ENCODE measurements at places on chromosomes 11 and 22.
A peak's percentile ranks its signal among the peaks of the same experiment; 100 is the strongest.

DNA sequence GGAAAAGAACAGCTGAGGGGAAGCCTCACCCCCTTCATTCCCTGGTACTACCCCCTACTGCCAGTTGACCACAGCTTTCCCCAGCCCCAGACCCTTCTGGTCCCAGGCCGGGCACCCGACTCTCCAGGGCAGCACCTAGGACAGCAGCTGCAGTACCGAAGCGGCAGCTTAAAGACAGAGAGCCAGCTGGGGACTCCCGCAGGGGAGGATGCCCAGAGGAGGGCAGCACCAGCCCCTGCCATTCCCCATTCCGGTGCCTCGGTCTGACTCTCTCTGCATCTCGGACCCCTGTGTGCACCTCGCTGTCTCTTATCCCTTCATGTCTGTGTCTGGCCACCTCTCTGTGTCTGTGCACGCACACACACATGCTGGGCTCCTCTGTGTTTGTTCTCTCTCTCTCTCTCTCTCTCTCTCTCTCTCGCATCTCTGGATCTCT, 9.4 kb downstream of the IGSF9B start:
- DNase-seq, result no peak

DNA sequence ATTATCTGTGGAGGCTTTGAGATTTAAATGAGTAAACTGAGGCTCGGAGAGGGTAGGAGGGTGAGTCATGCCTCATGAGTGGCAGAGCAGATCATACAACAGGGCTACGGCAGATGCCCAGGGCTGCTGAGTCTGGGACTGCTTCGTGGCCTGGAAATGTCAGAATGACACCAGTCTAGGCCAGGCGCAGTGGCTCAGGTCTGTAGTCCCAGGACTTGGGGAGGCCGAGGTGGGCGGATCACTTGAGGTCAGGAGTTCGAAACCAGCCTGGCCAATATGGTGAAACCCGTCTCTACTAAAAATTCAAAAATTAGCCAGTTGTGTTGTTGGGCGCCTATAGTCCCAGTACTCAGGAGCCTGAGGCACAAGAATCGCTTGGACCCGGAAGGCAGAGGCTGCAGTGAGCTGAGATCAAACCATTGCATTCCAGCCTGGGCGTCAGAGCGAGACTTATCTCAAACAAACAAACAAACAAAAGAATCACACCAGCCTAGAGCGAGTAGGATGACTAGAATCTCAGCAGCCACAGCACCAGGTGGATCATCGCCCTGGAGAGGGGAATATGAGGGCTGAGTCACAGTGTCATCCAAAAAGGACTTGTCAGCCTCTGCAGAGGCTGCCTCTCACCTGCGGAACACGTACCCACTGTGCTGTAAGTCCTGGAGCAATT, 48.6 kb upstream of the ADA2 start:
- DNase-seq, result no peak

- DNase-seq, result no peak
Observed at GRCh38 chr11:119147604-119148333, 1.1 kb upstream of the ABCG4 start.

GRCh38 chr11:2789331-2789730, 89.5 kb upstream of the KCNQ1OT1 start:
- no peak for DNase-seq

GRCh38 chr11:46272816-46273427, 4.5 kb upstream of the CREB3L1 start:
- DNase-seq, result no peak

DNA sequence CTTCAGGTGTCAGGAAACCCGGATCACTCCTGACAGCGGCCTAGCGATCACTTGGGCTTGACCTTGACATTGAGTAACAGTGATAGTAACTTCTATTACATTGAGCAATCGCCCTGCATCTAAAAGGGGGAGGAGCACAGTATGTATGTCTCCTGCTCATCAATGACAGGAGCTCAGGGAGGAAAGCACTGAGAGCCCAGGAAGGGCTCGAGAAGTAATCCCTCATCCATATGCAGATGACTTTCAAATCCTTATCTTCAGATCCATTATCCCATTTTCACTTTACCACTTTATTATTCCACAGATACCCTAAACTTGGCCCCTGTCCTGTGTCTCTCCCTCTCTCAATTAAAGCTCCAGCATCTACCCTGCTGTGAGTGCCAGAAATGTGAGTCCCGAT, 47.8 kb downstream of the ABTB2 start:
- DNase-seq, result no peak

DNA sequence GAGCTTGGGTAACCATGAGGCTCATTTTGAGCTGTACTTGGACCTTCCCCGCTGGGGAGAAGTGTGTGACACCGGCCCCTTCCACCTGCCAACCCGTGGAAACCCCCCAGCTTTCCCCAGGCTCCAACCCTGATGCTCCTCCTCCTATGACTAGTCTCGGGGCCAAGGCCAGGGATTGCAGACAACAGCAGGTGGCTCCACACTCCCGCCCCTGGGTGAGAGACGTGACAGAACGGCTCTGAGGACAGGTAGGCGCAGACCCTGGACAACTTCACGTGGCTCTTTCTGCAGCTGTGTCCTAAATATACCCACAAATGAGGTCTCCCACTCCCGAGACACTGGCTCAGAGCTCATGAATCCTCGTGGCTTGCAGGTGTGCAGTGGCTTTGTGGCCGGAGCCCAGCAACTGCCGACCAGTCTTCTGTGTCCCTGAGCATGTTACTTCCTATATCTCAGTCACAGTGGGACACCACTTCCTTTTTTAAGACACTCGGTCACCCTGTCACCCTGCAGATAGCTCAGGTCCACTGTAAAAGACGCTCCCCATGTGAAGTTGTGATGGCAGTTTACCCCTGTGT, 55.2 kb downstream of the NECTIN1 start:
- no peak for DNase-seq

DNA sequence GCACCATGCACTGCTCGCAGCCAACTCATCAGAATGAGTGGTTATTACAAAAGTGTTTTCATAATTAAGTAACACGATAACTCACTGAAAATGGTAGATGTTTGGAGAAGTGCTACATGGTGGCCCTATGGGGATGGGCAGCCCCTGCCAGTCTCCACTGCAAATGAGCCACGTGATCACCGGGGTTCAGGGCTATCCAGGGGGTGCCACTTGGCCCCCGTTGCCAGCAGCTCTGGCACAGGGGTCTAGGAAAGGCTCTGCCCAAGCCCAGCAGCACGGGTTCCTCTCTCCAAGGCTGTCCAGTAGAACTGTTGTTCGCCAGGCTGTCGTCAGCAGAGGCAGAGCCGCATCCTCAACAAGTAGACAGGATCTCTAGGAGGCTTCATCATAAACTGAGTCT, 382.1 kb upstream of the B3GAT1 start:
- DNase-seq, result no peak

- DNase-seq, result no peak
Observed at GRCh38 chr11:74533421-74533820, 39.9 kb upstream of the LIPT2 start.

DNA sequence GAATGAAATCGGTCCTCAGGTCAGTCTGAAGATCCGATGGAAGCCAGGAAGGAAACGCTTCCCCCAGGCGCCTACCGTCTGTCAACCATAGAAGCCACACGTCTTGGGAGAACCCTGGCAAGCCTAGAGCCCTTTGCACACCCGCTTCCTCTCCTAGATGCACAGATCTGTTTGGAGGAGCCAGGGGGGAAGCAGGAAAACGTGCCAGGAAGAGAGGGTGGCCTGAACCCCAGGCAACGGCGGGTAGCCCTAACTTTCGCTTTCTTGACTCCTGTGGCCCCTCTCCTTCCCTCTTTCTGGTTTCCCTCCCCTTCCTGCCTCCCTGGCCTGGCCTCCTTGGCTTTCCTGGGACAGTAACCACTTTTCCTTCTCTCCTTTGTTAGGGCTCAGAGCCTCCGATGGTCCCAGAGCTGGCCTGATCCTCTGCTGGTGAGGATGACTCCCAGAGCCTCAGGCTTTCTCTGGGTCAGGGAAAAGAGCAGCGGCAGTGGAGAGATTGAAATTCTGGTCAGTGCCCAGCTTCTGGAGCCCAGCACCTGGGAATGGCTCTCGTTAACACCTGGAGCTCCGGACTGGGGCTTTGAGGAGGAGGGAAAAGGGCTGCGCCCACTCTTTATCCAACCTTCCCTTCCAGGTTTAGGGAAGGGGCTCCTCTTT, 2.1 kb downstream of the FXYD6 start:
- no peak for DNase-seq

- no peak for DNase-seq
Observed at GRCh38 chr11:64809781-64810241, 540 bp downstream of the MEN1 start.

DNA sequence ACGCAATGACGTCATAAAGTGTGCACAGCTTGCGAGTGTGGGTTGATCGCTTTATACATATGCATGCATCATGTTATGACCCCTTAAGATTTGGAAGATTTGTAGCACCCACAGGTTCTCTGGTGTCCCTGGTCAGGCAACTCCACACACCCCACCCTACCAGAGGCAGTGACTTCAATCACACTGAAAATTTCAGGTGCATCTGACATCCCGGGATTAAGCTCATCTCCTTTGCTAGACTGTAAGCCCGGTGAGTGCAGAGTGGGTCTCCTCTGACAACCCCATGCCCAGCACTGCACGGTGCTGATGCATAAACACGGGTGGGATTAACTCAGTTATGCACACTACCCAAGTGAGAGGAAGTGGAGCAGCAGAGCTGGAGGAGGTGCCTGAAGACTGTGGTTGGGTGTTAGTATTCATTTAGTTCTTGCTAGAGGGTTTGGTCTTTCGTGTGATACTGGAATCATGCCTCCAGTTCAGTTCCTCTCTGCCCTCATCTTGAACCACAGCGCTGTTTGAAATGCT, 6.5 kb downstream of the ARSA start:
- DNase-seq, result peak; percentile 21

GRCh38 chr11:116832350-116833290, 2.9 kb downstream of the APOC3 start:
- DNase-seq, result no peak

- DNase-seq, result no peak
Observed at GRCh38 chr11:65057526-65057925, 827 bp downstream of the NAALADL1 start.

- DNase-seq, result no peak
Observed at GRCh38 chr11:122459064-122459463, 196.5 kb upstream of the UBASH3B start.

DNA sequence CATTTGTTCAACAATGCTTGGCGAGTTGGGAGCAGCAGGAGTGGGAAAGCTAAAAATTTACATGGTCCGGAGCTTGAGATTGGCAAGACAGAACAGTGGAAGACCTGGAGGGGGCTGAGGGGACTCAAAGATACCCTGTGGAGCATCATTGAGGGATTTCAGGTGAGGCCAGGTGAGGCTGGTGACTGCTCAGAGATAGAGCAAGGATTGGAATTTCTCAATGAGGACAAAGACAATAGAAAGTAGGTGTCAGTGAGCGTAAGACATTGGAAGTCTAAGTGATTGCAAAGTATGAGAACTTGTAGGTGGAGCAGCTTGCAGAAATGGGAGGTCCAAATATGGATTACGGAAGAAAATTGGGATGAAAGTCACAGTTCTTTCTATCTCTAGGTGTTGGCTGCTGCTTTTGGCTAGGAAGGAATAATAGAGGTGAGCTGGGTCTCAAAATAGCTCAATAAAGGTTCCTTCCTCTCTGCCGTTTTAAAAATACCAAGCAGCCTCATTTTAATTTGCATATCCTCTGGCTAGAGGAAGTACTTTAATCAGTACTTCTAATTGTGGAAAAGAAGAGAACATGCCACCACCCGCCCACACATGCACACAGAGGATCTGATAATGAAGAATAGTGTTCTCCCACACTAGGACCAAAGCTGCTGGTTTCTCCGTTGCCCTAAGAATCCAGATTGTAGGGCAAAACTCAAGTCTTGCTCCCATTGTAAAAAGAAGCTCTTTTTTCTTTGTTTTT, 41.8 kb upstream of the SORL1-AS1 start:
- peak; percentile 32 for DNase-seq

- DNase-seq, result no peak
Observed at GRCh38 chr22:50305923-50306566, 1.4 kb downstream of the PLXNB2 start.

DNA sequence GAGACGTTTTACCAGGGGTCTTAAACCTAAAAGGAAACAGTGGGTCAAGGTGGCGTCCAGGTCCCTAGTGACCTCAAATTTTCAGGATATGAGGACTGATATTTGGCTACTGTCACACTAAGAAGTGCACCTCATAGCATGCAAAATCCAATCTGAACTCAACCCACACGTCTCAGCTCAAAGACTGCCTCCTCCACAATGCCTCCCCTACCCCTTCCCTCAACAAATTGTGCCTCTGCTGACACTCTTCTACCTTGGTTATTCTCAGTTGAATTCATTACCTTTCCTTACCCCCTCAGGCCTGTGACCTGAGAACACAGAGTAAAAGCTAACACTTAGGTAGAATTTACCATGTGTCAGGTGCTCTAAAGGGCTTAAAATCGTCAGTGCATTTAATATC, 12.4 kb upstream of the LIPT2 start:
- DNase-seq, result no peak

DNA sequence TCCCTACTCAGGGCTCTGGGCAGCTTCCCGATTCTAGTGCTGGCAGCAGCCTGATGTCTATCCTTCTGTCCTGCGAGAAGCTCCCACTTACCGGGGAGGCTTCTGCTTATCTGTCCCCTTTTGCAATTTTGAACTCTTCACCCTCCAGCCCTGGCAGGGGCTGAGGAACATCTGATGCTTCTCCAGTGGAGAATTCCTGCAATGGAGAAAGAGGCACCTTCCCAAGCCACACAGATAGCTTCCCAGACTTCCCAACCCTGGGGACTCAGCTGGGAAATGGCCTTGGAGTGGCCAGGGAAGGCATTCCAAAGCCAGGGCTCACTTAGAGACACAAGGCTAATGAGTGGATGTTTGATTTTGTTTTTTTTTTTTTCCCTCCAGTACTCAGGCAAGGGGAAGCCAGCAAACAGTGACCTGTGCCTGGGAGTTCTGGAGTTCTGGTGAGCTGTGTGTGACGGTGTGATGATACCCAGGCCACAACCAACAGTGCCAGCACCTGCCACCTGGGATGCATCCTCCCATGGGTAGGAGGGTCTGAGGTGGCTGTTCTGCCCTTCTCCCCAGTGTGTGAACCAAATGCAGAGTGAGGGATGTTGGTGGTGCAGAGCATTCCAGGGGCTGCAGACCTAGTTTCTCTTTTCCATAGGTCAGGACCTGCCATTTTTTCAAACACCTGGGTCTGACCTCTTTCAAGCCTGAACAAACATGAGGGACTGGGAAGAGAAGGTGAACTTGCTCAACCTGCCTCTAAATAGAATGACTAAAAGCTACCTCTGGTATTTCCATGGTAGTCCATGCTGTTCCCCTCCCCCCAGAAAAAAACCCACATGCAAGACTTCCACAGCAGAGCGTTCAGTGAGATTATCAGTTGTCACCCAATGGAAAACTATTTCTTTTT, 95.1 kb downstream of the CCDC81 start:
- DNase-seq, result no peak

DNA sequence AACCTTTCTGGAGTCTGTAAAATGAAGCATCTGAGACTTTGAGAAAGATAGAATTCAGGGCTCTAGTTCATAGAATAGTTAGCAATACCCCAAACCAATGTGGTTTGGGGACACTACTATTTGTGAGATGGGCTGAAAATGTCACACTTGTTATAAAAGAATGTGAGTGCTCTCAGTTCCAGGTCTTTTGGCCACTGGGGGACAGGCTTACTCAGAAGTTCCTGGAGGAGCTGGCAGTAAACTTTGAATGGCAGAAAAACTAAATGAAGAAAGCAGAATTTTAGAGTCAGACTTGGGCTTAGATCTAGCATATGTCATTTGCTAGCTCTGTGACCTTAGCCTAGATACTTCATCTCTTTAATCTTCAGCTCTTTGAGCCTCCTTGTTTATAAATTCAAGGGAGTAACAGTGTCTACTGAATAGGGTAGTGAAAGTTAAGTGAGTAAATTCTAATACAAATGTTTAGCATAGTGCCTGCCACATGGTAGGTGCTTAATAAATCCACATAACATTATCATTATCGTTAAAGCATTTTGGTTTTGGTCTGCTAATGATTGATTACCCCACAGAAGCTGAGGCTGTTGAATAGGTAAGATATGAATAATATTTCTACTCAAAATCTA, 3.7 kb downstream of the LYVE1 start:
- DNase-seq, result no peak
